ENCODE measurements at places on chromosomes 3 and 15.

DNA sequence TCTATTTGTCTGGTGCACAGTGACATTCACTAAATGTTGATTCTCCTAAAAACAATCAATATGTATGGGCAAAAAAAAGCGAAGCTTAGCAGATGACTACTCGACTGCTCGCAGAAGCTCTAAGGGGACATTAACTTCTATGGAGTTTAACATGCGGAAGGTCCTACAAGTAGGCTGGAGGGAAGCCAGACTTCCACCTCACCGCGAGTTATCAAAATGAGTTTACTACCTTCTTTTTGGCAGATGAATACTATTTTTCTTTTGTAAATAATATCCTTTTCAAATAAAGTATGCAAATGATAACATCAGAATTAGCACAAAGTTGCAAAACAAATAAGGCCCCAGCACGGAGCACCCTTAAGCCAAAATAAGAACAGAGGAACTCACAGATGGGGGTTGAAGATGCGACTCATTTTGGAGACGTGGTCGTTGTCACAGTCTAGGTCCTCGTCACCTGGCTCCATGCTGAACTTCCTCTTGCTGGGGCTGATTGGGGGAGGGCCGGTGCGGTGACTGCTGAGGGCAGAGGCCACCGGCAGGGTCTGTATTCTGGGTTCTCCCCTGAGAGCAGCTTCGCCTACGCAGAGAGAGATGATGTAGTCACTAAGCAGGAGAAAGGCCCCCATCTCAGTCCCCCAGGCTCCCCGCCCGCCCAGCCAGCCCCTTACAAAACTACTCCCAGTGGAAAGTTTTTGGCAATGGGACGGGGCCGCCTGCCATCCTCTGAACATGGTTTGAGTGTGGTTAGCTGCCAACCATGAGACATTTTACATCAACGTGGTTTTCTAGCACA is 42.1 kb downstream of the VGLL4 start:
- peak; percentile 75 for DNase-seq

DNA sequence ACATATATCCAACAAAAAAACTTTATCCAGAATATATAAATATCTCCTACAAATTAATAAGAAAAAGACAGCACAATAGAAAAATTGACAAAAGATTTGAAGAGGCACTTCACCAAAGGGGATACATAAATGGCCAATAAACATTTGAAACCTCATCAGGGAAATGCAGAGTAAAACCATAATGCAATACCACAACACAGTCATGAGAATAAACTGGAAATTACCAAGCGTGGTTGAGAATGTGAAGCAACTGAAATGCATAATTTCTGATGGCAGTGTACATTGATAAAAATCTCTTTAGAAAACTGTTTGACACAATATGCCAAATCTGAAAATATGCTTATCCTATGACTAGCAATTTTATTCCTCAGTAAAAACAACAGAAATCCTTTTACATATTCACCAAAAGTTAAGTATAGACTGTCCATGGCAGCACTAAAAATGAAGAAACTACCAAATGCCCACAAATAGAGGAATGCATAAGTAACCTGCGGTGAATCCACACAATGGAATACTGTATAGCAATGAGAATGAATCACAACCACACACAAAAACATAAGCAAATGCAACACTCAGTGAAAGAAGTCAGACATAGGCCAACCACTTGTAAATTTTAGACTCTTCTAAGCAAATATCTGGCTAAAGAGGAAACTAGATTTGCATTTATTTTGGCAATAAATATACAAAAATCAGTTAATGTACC is 7.9 kb downstream of the LYZL4 start:
- DNase-seq: no peak

DNA sequence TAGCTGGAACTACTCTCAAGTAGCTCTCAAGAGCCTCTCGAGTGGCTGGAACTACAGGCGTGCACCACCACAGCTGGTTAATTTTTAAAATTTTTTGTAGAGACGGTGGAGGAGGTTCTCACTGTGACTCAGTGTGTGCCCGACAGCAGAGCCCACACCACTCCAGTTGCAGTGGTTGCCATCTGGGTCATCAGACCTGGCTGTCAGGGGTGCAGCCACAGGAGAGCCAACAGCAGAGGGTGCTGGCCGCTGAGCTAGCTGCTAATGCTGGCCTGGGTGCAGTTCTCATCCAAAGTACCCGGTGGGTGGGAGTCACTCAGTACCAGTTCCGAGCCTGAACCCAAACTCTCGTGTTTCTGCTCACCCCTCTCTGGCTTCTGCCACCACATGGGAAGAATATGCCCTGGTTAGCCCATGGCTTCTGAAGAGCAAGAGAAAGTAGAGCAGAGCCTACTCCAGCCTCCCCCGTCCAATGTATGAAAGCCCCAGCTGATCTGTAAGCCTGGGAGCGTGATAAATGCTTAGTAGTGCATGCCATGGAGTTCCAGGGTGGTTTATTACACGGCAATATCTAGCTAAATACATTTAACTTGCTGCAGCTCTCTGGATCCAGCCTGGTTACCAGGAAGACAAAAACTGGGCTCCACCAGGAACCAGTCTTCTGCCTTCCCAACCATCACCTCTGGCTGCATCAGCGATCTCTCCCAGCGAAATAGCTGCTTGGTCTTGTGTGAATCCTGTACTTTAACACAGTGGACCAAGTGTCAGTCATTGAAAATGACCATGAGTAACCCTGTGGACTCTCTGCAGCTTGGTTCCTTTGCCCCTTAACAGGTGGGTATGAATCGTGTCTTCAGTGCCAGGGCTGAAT is 17.1 kb downstream of the UMPS start:
- no peak for DNase-seq

DNA sequence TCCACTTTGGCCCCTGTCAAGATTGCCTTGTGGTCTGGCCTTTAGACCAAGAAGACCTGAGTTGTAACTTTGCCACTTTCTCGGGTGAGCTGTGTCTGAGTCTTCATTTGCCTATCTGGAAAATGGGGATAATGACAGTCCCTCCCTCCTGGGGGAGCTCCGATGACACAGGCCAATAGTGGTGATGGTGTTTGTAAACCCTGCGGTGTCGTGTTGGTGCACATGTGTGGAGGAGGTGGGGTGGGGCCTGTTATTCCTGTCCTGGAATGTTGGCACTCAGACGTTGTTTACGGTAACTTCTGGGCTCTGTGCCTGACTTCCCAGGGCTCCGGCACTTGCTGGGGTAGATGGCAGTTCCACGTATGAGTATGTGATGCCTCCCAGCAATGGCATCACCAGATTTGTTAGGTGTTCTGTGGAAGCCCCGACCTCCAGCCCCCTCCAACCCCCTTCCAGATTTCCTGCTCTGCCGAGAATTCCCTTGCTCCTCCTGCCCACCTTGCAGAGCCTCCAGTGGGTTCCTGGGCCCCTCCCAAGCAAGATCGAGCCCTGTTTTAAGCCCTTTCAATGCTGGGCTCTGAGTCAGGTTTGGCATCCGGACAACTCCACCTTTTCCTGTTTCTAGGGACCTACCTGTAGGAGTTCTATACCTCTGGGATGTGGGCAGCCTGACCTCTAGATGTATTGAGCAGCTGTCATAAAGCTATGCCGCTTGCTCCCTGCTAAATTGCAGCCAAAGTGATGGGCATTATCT is 31.4 kb downstream of the HRH1 start:
- peak; percentile 66 for DNase-seq

- DNase-seq: no peak
These were observed 153.4 kb upstream of the UMPS start for GRCh38 chr3:124576565-124577493.
